ENCODE measurements at places on chromosomes 4 and X. TPM values are rescaled to one million over a fixed set of nuclear protein-coding genes. Genes with fewer than 3 reads are reported as not detected.

Gene ASB9
- 0.43 TPM for total RNA-seq

Gene SLC7A11
- 3.2 TPM for total RNA-seq

DNA sequence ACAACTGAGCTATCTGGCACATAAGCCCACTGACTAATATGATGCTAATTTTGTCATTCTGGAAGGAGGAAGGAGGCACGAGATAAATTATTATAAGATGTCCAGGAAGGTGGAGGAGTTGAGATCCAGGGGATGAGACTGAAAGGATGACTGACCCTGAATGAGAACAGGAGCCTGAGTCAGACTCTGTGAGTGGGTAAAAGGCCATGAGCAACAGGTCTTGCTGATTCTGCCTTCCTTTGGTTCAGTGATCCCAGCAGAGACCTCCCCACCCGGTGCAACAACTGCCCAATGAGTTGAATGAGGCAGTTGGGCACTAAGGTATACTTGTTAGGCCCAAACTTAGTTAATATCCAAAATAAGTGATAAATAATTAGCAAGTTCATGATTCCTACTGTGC is 238.1 kb upstream of the GPC4 start:
- DNase-seq = no peak

Gene PKD2
- total RNA-seq = 4.0 TPM

Gene TGIF2LX
- not detected for total RNA-seq

- no peak for DNase-seq
Observed at GRCh38 chr4:62717154-62717553, 1517.0 kb downstream of the ADGRL3 start.

DNA sequence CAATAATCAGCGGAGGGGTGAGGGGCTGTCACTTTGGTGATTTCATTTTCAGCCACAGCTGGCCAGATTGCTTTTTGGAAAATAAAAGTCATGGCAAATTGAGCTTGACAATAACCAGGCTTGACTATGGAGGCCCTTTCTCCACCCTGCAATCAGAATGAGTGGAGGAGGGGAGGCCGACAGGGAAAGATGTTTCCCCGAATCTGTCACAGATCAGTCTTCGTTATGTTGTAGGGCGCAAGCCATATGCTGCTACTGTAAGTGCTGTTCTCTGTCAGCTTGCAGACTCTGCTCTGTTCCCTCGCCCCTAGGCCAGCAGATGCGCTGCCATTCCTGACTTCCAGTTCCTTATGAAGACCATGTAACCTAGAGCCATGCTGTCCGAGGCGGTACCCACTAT is 114.1 kb downstream of the MGST2 start:
- DNase-seq = no peak
